ENCODE measurements at places on chromosomes 1 and 21.

- DNase-seq = no peak
These were observed 24.8 kb upstream of the MYOCOS start for GRCh38 chr1:171597203-171597602.

DNA sequence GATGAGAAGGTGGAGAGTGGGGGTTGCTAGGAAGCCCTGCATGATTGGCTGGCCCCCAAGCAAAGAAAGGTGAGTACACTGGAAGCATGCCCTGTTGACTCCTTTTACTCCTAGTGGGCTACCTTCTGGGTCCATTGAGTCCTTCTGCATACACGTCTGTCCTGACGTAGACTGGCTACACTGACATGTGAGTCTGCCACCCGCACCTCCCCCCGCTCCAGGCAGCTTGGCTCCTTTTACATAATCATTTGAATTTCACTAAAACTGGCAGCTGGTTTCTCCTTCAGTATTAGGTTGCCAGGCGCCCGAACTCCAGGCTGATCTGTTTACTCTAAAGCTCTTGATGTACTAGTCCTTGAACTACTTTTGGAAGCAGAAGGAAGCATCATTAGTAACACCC is 8.7 kb downstream of the MRPS21 start:
- DNase-seq = no peak

- no peak for DNase-seq
These were observed 103.0 kb downstream of the KIAA0319L start for GRCh38 chr1:35454176-35454575.

GRCh38 chr21:42578761-42579415 is 65.2 kb downstream of the SLC37A1 start:
- peak; percentile 1 for DNase-seq

DNA sequence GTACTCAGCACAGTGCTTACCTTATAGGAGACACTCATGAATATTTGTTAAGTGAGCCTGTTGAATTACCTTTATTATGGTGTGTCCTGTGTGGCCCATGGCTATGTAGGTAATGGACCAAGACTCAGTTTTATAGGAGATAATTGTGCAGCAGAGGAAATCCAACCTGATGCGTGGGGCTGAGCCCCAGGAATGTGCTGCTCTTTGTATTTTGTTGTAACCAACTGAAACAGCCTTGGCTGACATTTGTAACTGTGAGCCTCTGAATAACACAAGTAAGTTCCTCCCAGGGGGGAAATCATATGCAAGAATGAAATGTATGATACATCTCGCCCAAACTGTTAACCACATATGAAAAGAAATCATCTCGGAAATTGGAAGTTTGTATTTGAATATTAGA is 364.2 kb upstream of the ZP4 start:
- DNase-seq = no peak
